ENCODE measurements at places on chromosomes 3 and 15. TPM values are rescaled to one million over a fixed set of nuclear protein-coding genes. Genes with fewer than 3 reads are reported as not detected.

DNA sequence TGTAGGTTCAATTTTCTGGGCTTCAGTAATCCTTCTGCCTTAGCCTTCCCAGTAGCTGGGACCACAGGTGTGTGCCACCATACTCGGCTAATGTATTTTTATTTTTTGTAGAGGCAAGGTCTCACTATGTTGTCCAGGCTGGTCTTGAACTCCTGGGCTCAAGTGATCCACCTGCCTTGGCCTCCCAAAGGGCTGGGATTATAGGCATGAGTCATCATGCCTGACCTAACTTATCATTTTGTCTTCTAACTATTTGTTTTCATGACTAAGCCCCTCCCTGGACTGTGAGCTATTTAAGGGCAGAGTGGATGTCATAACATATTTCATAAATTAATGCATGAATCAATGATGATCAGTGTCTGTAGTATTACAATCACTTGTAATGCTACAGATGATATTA lies 56.1 kb upstream of the PIAS1 start:
- DNase-seq: no peak

- DNase-seq: no peak
These were observed 3.2 kb downstream of the AKAP13 start for GRCh38 chr15:85383470-85384148.

DNA sequence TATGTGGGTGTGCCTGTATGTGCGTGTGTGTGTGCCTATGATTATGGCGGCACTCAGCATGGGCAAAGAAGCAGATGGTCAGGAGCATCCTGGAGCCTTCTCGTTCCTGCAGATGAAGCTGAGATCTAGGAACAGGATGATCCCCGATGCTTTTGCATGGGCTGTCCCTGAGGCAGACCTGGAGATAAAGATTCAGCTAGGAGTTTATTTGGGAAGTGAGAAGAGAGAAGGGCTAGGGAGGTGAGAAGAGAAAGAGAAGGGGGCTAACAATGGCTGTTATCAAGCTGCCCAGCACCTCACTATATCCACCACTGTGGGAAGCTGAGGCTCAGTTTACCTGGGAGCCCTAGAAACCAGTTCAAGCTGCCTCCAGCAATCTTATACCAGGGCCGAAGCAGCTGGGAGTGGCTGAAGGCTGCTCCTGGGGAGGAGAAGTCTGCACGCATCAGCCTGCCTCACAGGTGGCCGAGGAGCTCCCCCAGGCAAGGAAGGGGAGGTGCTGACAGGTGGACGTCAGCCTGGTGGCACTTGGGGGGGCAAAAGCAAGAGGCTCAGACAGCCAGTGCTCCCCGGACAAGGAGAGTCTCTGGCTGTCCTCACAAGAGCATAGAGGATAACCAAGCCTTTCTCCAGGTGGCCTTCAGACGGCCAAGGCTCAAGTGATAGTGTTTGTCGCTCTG lies 94.0 kb upstream of the IQSEC1 start:
- DNase-seq: no peak

PDE12 gene
- 5.7 TPM for polyA plus RNA-seq

GOLGA8S gene
- polyA plus RNA-seq: 0.23 TPM

- DNase-seq: no peak
These were observed 149.7 kb downstream of the RBMS3 start for GRCh38 chr3:29430558-29430971.

GRCh38 chr3:57958642-57959422 lies 49.4 kb upstream of the FLNB start:
- no peak for DNase-seq

DNA sequence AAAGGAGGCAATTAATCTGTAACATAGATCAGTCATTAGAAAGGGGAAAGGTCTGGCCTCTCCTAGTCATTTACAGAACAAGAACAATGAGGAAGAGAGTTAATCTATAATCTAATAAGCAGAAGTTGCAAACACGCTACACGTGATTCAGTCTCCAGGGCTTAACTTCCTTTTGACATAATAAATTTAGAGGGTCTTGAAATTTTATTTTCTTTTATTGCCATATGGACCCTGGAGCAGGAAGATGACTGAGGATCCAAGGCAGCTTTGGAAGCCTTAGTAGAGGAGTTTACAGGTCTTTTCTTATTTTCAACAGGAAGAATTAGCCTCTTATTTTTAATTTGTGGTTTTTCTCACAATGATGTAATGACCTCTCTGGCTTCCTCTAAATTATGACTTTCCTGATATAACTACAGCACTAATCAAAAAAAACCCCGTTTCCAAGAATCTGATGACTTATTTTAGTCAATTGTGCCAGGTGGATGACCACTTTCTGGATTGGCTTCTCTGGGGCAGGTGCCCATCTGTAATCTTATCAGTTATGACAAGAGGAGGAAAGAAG lies 32.2 kb downstream of the ADGRG7 start:
- no peak for DNase-seq

DNA sequence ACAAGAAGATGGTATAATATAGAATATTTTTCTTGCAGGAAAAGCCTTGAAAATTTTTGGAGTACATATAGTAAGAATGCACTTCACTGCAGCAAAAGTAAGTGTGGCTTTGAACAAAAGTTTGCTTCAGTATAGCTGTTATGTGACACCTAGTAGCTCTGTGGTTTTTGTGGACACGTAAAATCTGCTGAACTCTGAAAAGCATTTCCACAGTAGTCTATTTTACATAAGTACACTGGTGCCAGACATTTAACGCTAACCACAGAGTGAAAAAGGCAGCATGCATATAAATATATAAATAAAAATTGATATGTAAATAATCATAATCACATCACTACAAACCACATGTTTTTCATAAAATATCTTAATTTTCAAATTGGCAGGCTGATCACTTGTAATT lies 39.8 kb downstream of the CGGBP1 start:
- DNase-seq: no peak

- no peak for DNase-seq
These were observed 51.3 kb downstream of the SMAD3 start for GRCh38 chr15:67116742-67117141.

GOLGA6L9 gene
- 19.2 TPM for polyA plus RNA-seq

DNA sequence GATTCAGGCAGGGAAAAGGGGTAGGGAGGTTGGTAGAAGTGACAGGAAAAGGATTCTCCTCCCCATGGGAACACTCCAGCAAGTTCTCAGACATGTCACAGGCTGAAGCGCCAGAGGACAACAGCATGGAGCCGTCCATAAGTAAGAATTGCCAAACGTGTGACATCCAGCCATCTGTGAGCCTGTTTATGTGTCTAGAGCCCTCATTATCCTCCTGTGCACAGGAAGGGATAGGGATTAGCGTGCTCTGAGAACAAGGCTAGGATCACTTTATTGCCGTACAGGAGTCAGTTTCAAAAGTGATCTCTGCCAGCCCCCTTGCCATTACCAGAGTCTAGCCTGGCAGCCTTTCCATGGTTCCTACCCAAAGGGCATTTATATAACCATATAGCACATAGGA lies 549.5 kb downstream of the NTRK3 start:
- no peak for DNase-seq

DNA sequence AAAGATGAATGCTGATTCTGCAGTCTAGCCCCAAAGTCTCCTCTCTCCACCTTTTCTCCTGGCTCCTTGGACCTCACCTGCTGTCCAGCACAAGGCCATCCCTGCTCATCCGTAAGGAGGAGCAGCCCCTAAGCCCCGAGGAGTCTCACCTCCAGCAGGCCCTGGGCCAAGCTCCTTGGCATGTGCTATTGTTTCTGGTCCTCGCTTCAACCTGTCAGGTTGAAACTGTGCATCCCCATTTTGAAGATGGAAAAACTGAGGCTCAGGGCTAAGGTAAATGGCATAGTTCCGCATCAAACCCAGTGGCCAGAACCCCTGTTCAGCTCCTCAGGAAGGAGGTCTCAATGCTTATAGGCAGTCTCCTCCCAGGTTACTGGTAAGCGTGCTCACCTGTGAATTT lies 26.1 kb downstream of the CHDH start:
- DNase-seq: no peak

GRCh38 chr3:100591411-100591810 lies 18.0 kb upstream of the ADGRG7 start:
- DNase-seq: no peak

GRCh38 chr3:188403404-188403803 lies 249.4 kb downstream of the LPP start:
- no peak for DNase-seq

NEK10 gene
- 0.87 TPM for polyA plus RNA-seq

MST1 gene
- 90.3 TPM for polyA plus RNA-seq

MANF gene
- 60.7 TPM for polyA plus RNA-seq

CKMT1B gene
- polyA plus RNA-seq: 0.94 TPM

GALNT15 gene
- polyA plus RNA-seq: 41.2 TPM

MED12L gene
- polyA plus RNA-seq: 0.30 TPM

- no peak for DNase-seq
These were observed 514.1 kb downstream of the ROBO1 start for GRCh38 chr3:79253704-79254103.

AMIGO3 gene
- 2.0 TPM for polyA plus RNA-seq

DNA sequence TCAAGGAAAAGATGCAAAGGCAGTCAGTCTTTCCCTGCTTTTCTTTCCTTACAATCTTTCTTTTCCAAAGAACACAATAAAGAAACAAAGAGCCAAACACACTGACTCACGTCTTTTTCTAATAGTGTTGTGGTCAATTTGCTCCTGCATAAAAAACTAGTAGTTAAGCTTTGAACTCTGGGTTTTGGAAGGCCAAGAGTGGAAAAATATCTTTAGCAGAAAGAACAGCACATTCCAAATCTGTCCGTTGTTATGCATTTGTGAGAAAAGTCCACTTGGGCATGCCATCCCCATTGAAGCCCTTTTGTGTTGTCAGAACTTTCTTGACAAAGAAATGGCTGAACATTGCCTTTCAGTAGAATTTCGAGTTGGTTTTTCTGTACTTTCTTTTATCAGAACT lies 18.2 kb downstream of the COL8A1 start:
- DNase-seq: no peak

- DNase-seq: no peak
These were observed 34.1 kb downstream of the GLB1 start for GRCh38 chr3:33062866-33063265.

GRCh38 chr3:50003824-50004223 lies 63.9 kb downstream of the RBM6 start:
- DNase-seq: no peak

- no peak for DNase-seq
These were observed 263.9 kb downstream of the DIPK2A start for GRCh38 chr3:144235489-144235888.

TLR9 gene
- 0.59 TPM for polyA plus RNA-seq

- peak; percentile 66 for DNase-seq
These were observed 29.7 kb downstream of the STARD9 start for GRCh38 chr15:42604894-42605744.

EHD4 gene
- polyA plus RNA-seq: 11.8 TPM

- no peak for DNase-seq
These were observed 22.0 kb downstream of the STARD5 start for GRCh38 chr15:81301815-81302399.

GRCh38 chr15:101368086-101368780 lies 73.2 kb upstream of the SNRPA1 start:
- no peak for DNase-seq

GOLGA6L10 gene
- polyA plus RNA-seq: 5.1 TPM

PLXNA1 gene
- polyA plus RNA-seq: 9.6 TPM

- DNase-seq: no peak
These were observed 376.8 kb upstream of the ALCAM start for GRCh38 chr3:104989878-104990277.

DNA sequence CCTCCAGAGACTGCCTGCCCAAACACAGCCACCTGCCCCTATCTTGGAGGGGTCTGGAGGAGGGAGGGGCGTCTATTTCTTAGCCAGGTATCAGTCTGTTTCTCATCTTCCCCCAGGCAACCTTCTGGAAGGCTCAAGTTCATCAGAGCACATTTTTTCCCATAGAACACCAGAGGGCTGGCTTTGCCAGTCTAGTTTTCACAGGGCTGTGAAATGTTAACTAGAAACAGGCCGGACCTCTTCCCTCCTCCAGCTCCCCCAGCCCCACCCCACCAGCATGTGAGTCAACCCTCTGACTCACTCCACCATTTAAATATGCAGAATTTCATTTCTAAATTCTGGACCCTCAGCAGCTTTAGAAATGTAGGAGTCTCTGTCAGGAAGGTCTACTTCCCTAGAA lies 66.9 kb downstream of the SLCO2A1 start:
- DNase-seq: no peak

- DNase-seq: no peak
These were observed 804.4 kb upstream of the CFAP20DC start for GRCh38 chr3:59854061-59854709.

DNA sequence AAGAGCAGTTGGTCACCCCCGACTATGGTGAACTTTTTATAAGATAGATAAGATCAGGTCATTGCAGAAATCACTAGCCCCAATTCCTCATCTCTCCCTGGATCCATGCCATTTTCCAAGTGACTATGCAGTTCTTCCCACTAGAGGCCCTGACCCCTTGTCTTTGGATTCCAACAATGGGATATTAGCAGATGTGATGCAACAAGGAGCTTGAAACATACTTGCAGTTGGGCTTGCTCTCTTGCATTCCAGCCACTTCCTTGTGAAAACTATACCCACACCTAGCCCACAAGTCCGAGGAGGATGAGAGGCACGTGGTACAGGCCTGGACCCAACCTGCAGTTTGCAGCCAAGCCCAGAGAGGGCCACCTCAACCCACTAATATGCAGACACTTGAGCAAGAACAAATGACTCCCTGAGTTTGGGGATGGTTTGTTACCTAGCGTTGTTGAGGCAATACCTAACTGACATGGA lies 60.6 kb downstream of the SUCLG2 start:
- DNase-seq: no peak

- no peak for DNase-seq
These were observed 554.0 kb downstream of the NSUN3 start for GRCh38 chr3:94616833-94617232.

DNA sequence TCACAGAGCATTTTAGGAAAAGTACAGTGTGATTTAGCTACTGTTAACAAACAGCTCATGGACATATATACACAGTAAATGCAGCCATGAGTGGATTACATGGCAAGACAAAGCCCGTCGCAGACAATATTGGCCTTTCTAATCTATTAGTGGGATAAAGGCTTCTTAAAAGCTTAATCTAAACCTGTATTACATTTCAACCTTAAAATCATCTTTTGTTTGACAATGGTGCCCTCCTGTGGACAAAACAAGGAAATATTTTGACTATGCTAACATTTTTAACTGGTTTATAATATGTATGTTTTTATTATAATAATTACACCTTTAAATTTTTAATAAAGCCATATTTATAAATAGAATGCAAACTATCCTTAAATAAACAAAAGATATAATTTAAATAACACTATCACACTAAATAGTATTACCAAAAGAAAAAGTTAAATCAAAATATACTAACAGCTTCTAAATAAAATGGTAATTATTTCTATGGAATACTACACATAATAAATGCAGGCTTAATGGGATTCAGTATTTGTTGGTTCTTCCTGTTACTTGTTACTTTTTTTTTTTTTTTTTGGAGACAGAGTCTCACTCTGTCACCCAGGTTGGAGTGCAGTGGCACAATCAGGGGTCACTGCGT lies 38.6 kb downstream of the TAFA4 start:
- no peak for DNase-seq

WNT5A gene
- 5.5 TPM for polyA plus RNA-seq

TMEM108 gene
- polyA plus RNA-seq: 0.50 TPM
